AG09309 (cell line): ENCODE measurements at places on chromosomes 2 and 18.

DNA sequence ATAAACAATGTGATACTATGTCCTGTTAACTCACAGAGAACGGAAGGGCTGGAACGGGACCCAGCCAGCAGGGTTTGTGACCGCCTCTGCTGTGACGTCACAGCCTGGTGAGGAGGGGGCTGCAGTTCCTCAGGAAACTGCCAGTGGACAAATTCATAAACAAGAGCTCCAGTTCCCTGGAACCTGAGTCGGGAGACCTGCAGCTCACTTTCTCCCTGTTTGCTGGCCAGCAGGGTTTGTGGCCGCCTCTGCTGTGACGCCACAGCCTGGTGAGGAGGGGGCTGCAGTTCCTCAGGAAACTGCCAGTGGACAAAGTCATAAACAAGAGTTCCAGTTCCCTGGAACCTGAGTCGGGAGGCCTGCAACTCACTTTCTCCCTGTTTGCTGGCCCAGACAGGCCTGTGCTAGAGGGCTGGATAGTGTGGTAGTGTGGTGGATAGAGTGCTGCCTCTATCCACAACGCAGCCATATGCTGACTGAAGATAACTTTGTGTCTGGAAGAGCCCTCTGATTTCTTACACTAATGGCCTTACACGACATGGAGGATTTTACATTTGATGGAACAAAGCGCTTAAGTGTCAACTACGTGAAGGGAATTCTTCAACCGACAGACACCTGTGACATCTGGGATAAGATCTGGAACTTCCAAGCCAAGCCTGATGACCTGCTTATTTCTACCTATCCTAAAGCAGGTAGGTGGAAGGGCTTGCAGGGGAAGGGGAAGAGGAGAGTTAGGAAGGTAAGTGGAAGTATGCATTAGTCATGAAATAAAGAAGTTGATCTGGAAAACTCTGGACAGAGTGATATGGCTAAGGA, at the start of gene SULT1C4:
Gene SULT1C4 (plus strand): TSS at position 140 of the 816 bp plus-strand sequence. CDS start 384 bp downstream, at position 524.
- DNase-seq: no peak

DNA sequence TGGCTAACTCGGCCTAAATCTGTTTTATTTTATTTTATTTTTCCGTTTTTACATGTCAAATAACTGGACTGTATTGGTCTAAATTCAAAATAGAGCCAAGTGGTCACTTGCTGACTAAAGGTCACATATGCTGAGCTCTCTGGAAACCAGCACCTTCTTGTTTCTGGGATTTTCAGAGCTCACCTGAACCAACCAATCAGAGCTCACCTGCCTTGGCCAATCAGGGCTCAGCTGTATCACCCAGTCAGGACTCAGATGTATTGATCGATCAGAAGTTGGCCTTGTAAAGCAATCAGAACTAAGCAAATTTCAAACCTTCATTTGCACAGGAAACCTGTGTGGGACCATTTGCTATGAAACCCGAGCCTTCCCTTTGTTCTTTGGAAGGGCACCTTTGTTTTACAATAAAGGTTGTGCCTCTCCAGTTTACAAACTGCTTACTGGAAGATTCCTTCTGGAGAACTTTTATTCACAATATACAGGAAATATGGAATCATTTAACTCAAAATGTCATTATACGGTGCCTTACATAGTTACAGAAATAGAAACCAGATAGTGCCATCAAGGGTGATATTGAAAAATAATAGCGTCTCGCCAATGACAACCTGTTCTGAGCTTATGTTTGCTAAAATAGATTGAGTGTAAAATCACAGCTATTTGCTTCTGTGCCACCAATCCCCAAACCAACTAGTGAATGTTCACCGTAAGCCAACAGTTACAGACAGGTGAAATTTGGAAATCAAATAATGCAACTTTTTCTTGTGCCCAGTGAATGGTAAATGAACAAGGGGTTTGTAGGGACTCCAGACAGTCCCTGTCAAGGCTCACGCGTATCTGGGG, 17.3 kb upstream of the PSD4 start:
- no peak for DNase-seq

- DNase-seq: no peak
These were observed 52.4 kb downstream of the SLC66A2 start for GRCh38 chr18:79898952-79899608.

DNA sequence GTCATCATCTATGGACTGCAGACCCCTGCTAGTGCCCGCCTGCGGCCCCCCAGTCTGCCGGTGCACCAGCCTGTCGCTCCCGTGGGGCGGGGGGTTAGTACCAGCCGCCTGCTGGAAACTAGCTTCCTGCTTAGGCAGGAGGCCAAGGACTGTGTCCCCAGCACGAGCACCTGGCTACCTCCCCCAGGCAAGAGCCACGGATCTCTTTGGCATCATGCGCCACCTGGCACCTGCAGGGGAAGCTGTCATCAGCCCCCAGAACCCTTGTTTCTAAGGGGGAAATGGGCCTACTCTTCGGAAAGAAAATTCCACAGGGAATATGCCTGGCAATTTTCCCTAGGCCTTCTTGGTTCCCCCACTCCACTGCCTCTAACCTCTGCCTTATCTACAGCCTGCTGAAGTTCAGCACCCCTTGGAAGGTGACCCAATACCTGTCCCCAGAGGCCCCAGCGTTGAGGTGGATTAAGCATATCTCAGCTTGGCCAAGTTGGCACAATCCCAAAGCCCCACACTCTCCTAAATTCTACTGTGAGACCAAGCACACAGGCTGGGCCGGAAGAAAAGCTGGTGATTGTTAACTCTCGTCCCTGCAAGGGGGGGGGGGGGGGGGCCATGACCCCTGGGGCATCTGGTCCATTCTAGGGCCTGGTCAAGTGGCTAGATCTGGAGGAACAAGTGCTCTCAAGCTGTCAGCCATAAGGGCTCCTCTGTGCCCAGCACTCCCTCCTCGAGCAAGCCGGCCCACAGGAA, 62.0 kb upstream of the POMC start:
- no peak for DNase-seq

- DNase-seq: no peak
These were observed 244.9 kb upstream of the MYT1L start for GRCh38 chr2:2575870-2576386.

DNA sequence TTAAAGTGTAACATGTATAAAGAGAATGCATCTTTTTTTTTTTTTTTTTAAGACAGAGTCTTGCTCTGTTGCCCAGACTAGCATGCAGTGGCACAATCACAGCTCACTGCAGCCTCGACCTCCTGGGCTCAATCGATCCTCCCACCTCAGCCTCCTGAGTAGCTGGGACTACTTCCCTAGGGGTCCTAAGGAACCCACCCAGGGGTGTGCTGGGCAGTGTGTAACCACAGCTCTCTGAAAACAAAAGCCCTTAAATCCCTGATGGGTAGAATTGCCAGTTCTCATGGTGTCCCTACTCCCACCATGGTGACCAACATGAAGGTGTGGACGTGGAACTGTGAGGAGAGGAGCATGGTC, 105.6 kb upstream of the ST3GAL5 start:
- DNase-seq: no peak

DNA sequence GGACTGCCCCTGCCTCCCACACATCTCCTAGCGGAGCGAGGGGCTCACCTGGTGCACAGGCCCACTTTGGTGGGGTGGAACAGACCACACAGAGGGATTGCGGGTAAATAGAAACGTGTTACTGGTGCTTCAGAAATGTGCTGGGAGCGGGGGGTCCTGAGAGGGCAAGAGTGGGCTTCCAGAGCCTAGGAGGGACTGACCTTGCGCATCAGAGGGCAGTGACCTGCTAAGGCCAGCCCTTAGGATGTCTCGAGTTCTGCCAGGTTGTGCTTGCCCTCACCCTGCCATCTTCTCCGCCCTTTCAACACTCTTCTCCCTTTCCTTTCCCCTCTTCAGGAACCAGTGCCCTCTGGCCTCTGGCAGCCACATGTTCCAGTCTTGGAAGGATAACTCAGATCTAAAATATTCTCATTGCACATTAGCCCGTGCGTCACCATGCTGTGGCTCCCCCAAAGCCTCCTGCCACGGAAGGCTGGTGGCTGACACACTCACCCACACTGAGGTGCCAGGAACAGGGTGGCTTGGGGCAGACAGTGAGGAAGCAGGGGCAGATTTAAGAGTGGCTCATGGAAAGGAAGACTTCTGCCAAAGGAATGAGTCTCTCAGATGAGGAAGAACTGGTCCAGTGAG, 89.6 kb downstream of the MCFD2 start:
- peak; percentile 87 for DNase-seq

DNA sequence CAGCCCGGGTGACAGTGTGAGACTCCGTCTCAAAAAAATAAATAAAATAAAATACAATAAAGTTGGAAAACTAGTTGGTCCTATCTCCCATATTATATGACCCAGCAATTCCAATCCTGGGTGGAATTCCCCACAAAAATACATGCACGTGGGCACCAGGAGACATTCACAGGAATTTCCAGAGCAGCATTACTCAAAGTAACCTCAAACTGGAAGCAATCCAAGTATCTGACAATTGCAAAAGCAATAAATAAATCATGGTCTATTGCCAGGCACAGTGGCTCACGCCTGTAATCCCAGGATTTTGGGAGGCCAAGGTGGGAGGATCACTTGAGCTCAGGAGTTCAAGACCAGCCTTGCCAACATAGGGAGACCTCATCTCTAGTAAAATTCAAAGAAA, 101.2 kb upstream of the MAP4K4 start:
- DNase-seq: no peak

DNA sequence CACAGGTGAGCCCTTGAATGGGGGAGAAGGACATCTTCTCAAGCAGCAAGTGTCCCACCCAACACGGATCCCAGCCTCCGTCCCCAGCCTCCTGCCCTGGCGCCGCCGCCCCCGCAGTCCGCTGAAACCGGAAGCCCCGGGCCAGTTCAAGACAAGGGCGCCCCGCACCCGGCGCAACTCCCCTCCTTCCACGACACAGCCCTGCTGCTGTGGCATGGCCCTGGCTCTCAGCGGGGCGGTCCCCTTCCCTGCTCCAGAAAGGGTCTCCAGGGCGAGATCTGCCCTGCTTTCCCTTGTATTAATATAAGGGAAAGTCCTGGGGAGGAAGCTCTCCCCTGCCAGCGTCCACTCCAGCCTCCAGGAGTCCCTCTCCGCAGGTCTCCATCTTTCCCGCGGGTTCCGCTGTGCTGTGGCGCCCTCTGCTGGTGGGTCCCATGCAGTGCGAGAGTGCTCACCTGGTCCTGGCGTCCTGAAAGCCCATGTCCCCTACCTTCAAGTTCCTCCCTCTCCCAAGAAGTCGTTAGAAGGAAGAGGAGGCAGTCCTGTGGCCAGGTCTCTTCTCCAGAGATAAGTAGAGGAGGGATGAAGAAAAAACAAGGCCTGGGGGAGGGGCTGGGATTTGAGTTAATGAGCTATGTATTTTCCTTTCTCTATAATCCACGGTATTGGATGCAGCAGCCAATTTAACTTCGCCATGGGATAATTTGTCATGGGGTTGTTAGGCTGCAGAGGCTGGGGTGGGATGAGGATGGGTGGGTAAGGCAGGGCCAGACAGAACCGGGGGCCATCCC, 176.0 kb downstream of the SMAD2 start:
- no peak for DNase-seq

DNA sequence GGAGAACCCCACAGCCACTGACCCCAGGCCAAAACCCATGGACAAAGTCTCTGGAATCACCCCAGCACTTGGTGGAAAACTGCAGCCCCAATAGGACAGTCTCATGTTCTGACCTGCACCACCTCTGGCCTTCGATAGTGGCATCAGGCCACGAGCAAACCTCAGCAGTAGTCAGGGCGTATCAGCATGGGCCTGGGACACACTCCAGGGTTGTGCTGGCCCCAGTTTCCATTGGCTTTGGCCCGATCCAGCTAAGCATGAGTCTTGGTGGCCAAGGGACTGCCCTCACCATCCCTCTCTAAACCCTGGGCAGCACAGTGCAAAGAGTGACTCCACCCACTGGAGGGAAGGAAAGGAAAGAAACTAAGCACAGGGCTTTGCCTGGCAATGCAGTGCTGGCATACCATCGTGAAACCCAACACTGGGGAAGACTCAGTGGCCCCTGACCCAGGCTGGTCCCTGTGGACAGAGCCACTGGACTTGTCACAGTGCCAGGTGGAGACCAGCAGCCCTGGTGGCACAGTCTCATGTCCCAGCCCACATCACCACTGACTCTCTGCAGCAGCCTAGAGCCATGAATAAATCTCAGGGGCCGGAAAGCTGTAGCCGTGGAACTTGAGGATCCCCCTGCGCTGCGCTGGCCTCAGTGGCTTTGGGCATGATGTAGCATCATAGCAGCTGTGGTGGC, 46.3 kb downstream of the ZNF519 start:
- DNase-seq: no peak

DNA sequence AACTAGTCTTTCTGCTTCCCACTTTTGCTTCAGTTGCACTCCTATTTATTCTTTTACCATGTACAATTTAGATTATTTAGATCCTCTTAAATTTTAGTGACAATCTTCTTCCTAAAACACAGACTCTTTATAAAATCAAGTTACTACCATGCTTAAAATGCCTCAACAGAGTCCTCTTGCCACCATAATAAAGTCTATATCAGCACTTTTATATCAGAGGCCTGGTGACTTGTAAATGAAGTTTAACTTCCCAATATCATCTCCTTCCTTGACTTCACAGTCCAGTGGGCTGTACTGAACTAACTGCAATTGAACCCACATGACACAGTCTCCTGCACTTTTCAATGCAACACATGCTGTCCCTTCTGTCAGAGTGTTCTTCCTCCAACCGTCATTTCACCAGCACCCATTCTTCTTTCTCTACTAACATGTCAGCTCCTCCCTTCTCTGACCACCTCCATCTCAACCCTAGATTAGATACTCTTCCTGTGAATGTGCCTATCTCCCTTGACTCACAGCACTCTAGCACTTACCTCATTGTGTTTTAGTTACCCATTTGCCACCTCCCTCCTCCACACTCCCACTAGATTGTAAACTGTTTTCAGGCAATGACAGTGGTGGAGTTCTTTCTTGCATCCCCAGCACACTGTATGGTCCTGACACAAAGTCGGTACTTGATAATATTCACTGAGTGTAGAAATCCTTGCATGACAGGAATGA, 414.9 kb downstream of the SATB2 start:
- DNase-seq: no peak

- DNase-seq: no peak
These were observed 983 bp downstream of the CXXC1 start for GRCh38 chr18:50286391-50287027.

DNA sequence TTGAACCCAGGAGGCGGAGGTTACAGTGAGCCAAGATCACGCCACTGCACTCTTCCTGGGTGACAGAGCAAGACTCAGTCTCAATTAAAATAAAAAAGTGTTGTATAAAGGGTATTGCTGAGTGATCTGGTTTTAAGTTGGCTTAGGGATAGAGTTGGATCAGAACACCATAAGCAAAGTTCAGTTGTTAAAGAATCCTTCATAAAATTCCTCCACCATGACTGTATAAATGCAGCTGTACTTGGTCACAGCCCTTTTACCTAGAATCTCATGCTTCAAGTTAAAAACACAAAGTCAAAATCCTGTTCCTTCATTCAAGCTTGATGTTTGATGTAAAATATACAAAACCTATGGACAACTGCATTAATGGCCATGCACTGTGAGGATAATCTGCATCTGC, 33.4 kb upstream of the PNO1 start:
- DNase-seq: no peak

- no peak for DNase-seq
These were observed 55.1 kb upstream of the EML4 start for GRCh38 chr2:42114091-42114490.

GRCh38 chr18:74468547-74469061, 11.5 kb upstream of the DIPK1C start:
- no peak for DNase-seq

GRCh38 chr2:218168635-218169462, 2.1 kb upstream of the CXCR1 start:
- no peak for DNase-seq
